Head of caudate nucleus (tissue), 42 donors: ENCODE measurements at places on chromosomes 6 and 20.

- peak; percentile 42 for DNase-seq
These were observed 26.2 kb downstream of the TTBK1 start for GRCh38 chr6:43269273-43270007.

GRCh38 chr20:63317061-63317460 is 24.1 kb downstream of the COL20A1 start:
- DNase-seq: no peak

DNA sequence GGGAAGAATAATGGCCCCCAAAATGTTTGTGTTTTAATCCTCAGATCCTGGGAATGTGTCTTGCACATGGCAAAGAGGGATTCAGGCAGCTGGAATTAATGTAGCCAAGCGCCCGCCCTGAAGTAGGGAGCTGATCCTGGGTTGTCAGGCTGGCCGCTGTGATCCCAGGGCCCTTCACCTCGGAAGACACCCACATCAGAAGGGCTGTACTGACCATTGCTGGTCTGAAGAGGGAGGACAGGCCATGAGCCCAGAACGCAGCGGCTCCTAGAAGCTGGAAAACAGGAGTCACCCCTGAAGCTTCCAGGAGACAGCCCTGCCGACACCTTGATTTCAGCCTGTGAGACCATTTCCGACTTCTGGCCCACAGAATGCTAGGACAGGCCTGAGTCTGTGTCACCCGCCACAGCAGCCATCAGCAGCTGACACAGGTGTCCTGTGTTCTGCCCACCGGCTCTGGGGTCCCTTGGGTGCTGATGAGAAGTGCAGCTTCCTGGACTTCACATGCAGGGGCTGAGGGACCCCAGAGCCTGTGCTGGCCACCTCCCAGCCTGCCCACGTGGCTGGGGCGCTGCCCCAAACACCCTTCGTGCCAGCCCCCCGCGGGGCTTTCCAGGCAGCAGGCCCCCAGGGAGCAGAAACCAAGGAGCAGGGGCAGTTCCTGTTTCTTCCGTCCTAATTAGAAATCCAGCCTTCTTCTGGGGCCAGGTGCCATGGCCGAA is 86.3 kb downstream of the ERMARD start:
- DNase-seq: no peak

GRCh38 chr20:18324596-18325089 is 36.3 kb downstream of the ZNF133 start:
- no peak for DNase-seq

GRCh38 chr6:15512126-15512525 is 150.7 kb downstream of the DTNBP1 start:
- no peak for DNase-seq

DNA sequence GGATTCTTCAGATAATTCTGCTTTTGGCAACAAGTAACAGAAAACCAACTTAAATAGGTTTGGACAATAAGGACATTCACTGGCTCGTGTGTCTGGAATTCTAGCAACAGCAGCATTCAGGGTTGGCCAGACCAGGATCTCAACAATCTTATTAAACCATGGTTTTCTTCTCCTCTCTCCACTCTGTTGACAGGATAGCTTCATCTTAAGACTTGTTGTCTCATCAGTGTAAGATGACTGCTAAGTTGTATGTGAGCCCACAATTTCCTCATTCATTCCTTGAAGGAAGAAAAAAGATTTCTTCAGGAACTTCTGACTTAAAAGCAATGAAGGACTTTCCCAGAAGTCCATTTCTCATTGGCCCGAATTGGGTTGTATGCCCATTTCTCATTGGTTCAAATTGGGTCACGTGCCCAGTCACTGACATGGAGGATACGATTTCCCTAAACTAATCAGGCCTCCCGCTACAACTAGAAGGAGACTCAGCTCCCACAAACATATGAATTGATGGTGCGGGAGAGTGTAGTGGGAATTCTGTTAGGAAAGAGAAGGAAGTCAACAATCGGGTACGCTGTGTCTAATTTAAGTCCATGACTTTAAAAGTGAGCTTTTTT is 83.7 kb downstream of the SLC22A3 start:
- no peak for DNase-seq

DNA sequence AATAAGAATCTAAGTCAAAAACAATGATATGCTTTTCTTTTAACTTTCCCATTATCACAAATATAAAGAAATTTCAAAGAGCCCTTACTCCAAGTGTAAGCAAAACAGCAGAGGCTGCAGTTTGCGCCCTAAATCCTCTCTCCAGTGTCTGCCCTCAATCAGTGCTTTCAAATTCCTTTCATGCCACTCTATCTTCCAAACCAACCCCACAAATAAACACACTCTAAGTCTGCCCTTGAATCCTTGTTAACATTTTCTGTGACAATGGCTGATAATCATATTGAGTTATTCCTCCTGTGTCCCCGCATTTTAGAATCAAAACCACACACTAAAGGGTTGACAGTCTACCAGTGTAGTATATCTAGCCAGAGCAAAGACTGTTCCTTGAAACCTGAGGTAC is 317.9 kb upstream of the MARCKS start:
- DNase-seq: no peak

DNA sequence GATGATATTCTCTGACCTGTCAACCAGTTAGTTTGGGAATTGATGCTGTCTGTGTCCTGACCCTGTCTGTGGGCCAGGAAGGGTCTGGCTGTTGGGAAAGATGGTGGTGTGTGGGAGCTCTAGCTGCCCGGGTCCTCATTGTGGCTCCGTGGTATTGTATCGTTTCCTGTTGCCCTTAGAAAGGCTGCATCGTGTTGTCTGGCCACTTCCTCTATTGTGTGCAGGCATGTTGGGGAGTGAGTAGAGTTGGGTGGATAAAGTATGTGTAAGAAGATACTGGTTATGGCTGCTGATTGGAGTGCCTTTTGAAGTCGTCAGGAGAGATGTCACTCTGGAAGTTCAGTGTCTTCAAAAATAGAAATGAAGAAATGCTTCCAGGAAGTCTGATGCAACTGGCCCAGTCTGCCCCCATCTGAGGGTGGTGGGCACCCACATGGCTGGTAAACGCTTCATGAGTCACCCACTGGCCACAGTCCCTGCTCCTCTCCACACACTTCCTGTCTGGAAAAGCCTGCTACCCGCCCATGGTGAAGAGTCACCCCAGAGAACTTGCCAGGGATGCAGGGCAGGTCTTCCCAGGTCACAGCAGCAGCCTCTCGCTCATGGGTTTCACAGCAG is 27.9 kb downstream of the PPARD start:
- DNase-seq: peak; percentile 55

DNA sequence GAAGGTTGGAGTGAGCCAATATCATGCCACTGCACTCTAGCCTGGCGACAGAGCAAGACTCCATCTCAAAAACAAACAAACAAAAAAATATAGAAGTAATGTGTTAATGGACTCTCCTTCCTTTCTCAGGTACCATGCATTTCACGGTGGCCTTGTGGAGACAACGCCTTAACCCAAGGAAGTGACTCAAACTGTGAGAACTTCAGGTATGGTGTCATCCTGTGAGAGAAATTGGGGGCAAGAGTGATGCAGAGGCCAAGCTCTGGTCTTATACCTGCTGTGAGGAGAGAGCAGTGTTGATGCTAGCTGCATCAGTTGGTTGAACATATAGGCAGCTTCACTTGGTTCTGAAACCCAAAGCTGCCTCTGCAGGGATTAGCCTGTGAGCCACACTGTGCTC is 6.2 kb downstream of the ITCH start:
- no peak for DNase-seq

- no peak for DNase-seq
These were observed 130.5 kb upstream of the CNR1 start for GRCh38 chr6:88296694-88297093.

GRCh38 chr6:88870717-88871330 is 92.6 kb downstream of the RNGTT start:
- peak; percentile 72 for DNase-seq

DNA sequence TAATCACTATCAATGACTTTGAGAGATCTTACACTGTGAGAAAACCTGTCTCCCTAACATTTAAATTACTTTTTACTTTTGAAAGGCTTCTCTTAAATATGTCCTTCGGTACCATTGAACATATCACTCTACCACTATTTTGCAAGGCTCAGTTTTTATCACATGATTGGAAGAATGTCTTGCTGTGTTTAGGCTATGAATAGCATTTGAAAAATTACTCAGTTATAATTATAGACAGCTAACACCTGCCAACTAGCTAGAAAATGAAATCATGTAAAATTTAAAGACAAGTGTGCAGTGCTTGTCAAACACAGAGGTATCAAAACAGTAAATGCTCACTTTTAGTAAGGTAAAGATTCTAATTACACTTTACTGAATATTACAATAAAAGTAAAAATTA is 11.0 kb downstream of the SESN1 start:
- no peak for DNase-seq

- no peak for DNase-seq
These were observed 3.5 kb downstream of the SIRPA start for GRCh38 chr20:1898482-1899240.

DNA sequence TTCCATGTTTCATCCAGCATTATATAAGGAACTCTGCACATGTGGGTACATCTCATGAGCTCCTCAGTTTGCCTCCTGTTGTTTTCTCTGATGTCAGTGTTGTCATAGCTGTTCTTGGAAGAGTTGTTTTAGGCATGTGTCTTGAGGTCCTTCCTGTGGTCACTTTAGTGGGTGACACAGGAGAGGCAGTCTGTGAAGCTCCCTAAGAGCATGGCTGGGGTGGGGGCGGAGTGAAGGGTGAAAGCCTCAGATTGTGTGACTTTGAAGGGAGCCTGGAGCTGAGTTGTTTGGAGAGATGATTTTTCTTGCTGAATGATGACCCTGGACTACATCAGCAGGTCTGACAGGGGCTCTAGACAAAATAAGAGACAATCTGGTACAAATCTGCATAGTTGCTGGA is 37.7 kb downstream of the PPP1R14C start:
- no peak for DNase-seq

DNA sequence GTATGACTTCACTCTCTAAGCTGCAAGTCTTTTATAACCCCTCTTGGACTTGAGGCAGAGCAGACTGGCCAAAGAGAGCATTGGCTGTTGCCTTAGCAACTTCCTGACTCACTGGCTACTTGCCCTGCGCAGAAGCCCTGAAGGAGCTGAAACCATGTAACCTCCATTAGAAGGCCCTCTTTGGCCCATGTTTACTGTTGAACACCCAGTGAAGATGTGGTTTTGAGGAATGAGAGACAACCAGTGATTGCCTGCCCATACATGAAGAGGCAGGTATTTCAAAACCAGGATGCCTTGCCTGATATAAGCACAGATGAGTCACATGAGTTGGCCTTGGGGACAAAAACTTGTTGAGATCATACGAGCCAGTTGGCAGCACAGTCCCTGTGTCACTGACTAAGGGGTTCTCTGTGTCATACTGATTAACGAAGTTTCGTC is 182.5 kb downstream of the EDN1 start:
- DNase-seq: no peak

- no peak for DNase-seq
These were observed 288.4 kb downstream of the CLIC5 start for GRCh38 chr6:45727228-45727627.

DNA sequence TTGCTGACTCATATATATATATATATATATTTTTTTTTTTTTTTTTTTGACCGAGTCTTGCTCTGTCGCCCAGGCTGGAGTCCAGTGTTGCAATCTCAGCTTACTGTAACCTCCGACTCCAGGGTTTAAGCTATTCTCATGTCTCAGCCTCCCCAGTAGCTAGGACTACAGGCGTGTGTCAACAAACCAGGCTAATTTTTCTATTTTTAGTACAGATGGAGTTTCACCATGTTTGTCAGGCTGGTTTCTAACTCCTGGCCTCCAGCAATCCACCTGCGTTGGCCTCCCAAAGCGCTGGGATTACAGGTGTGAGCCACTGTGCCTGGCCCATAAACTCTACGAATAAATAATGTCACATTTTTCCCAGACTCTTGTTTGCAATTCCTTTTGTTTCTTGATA is 4.8 kb downstream of the LRP11 start:
- no peak for DNase-seq

DNA sequence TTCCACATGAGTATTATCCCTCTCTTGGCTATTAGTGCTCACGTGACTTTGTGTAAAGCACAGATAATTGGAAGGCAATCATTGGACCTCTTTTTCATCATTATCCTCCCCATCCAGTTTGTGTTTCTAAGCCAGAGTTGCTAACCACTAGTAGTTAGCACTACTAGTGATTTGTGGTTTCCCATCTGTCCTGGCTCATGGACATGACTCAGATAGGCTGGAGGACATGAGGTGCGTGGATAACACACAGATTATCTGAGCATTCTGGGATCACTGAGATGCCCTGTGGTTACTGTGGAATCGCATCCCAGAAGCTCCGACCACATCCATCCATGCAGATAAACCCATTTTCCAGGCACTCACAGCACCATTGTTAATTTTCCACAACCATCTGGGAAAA is 123.8 kb upstream of the NAA20 start:
- no peak for DNase-seq

DNA sequence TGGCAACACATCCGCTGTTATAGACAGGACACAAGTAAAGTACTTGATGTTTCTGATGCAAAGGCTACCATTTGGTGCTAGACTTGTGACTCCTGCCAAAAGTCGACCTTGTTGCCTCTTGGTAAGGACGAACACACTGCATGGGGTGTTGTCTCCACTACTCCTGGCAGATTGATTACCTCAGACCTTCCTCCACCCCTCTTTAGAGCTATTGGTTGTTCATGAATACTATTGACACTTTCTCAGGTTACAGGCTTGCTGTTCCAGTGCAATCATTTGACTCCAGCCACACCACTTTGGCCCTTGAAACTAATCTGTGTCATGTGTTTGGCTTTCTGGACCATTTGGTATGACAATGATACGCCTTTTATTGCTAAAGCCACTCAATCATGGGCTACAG is 62.3 kb downstream of the TRMT11 start:
- no peak for DNase-seq

DNA sequence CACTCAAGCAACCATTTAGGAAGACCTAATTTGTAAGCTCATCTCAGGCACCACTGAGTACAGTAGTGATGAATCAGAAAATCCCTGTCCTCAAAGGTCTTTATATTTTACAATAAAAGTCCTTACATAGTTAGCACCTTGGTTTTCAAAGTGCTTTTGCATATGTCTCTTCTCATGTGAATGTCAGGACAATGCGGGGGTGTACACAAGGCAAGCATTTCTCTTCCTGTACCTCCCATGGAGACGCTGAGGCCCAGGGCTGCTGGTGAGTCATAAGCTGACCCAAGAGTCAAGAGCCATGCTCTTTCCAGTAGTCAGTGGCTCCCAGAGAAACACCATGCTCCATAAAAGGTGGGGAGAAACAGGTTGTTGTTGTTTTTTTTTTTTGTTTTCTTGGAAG is 174.0 kb downstream of the GJA10 start:
- DNase-seq: no peak

GRCh38 chr6:88983532-88983931 is 20.1 kb upstream of the RNGTT start:
- no peak for DNase-seq

- DNase-seq: no peak
These were observed 59.5 kb upstream of the BMP2 start for GRCh38 chr20:6708010-6708409.
